ENCODE measurements at places on chromosomes 2 and 18.

DNA sequence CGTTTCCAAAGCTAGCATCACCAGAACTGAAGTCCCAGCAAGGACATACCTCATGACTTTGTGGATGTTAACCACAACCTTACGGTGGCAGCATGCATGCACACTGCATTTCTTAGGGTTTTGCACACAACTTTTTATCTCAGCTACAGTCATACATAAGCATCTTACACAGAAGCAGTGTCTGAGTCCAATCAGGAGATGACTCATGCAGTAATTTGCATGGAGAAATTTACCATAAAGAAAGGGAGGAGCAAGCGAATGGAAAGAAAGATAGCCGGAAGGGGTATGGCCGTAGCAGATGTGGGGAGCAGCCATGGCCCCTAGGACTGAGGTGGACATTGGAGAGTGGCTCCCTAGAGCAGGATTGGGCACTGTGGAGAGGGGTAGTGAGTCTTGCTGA lies 522.5 kb downstream of the GALR1 start:
- DNase-seq, result no peak

DNA sequence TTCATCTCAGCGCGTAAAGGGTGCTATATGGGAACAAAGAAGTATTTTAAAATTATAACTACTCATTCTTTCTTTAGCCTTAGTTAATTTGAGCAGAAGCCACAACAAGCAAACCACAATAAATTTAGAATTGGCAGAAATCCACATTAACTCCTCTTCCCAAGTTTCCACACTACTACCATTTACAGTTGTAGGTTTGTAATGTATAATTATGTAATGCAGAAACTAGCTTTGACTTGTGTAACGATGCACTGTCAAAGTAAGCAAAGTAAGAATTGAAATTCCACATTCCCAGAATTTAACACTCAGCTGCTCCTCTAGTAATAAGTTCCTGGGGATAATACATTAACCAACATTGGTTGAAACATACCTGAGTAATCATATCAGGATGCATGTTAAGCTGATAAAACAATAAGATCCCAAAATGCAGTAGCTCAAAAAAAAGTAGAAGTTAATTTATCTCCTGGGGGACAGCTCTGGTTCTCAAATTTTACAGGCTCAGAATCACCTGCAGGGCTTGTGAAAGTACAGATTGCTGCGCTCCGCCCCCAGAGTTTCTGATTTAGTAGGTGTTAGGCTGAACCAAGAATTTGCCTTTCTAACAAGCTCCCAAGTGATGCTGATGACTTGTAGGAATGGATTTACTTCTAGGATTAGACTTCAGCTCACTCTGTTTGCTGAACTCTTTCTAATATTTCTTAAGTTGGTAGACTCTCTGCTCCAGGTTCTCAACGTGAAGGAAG lies 9.9 kb downstream of the GRP start:
- peak; percentile 41 for DNase-seq

- DNase-seq, result peak; percentile 73
Observed at GRCh38 chr18:68623342-68623741, 91.6 kb downstream of the TMX3 start.

GRCh38 chr18:50727721-50728471 lies 91.9 kb downstream of the MRO start:
- no peak for DNase-seq

Measured in fibroblast of skin of right biceps (primary cell).